EL (cell line): ENCODE measurements at places on chromosomes 7 and 10.
A peak's percentile ranks its signal among the peaks of the same experiment; 100 is the strongest.

GRCh38 chr10:62133618-62134017 is 135.0 kb downstream of the RTKN2 start:
- no peak for DNase-seq

DNA sequence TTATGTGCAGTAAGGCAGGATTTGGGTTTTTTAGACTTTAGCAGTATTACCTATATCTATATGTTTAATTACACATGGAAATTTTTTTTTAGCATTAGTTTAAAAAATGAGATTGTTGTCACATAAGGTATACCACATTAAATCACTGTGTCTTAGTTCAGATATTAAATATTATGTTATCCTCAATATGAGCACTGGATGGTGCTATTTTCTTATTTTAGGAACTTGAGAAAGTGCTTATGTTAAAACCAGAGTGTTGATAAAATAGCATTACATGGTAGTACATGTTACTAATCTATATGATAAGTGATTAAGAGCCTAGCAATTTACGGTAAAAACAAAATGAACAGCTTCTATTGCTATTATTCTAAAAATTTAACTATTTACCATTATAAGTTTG is 28.8 kb downstream of the MIOS start:
- peak; percentile 14 for DNase-seq

- DNase-seq, result peak; percentile 45
Observed at GRCh38 chr7:151012911-151013347, 11.4 kb downstream of the ATG9B start.

- DNase-seq, result no peak
Observed at GRCh38 chr10:90141791-90142190, 440.4 kb downstream of the KIF20B start.

DNA sequence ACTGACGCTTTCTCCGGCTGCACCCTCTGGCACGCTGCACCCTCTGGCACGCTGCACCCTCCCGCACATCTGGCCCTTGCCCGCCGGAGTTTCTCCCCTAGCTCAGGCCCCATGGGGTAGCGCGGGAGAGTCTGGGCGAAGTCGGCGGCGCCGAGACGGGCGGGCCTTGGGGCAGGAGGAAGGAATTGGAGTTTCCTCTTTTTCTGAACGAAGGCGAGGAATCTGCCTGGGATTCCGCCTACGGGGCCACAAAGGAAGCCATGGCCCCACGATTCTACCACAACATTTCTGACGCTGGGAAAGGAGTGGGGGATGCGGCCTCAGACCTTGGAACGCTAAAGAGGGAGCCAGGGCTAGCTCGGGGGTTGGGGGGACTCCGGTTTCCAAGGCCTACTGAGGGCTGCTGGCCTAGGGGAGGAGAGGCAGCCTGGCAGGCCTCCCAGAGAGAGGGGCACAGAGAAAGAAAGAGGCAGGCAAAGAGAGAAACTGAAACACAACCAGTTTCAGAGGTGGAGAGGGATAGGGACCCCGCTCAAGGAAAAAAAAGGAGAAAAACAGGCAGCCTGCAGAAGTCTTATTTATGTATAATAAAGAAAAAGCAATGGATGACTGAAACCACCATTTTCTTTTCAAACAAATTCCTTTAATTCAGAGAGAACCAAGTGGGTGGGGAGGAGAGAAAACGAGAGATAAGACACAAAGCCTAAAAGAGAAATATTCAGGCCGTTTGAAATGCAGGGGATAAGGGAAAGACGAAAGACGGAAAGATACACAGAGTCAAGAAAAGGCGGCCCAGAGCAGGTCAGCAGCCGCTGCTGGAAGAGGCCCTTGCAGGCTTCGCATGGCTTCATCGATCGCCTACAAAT is 4.3 kb downstream of the TLX1 start:
- DNase-seq, result no peak

GRCh38 chr10:70932392-70933196 is 44.2 kb upstream of the PCBD1 start:
- no peak for DNase-seq

DNA sequence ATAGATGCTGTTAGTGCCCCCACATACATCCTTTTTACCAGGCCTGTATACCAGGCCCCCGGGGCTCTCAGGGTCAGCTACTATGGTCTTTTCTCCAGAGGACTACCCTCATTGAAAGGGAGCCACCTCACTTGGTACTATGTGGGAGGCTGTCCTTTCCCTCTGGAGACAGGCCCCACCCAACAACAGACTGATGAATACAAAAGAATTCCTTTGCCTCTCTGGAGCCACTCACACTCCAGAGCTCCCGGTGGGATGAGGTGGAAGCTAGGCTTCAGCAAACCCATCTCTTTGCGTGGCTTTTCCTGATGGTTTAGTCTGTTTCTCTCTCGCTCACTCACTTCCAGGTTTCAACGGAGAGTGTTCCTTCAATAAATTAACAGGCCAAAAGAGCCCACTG is 30.3 kb downstream of the ANKMY2 start:
- DNase-seq, result no peak

DNA sequence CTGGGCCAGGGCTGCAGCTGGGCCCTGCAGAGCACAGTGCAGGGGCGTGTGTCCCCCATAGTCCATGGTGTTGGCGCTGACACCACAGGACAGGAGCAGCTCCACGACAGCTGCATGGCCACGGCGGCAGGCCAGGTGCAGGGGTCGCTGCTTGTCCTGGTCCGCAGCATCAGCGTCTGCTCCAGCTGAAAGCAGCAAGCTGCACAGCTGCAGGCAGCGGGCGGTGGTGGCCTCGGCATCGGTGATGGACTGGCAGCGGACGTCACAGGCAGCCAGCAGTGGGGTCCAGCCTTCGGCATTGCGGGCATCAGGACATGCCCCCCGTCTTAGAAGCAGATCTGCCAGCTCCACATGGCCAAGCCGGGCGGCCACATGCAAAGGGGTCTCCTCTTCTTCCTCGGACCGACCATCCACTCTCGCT is 6.0 kb downstream of the ASB10 start:
- DNase-seq, result no peak

DNA sequence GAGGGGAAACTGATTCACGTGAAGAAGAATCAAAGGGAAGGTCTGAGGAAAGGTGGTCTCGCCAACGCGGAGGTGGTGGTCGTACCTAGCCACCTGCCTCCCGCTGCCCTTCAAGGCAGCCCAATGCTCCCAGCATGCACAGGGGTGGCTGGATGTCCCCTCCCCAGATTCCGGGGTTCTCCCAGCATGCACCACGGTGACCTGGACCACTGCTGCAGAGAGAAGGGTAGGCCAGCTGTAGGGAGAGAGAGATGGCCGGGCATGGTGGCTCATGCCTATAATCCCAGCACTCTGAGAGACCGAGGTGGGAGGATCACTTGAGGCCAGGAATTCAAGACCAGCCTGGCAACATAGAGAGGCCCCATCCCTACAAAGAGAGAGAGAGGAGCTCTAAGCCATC is 32.4 kb upstream of the PPP2R2D start:
- DNase-seq, result no peak

DNA sequence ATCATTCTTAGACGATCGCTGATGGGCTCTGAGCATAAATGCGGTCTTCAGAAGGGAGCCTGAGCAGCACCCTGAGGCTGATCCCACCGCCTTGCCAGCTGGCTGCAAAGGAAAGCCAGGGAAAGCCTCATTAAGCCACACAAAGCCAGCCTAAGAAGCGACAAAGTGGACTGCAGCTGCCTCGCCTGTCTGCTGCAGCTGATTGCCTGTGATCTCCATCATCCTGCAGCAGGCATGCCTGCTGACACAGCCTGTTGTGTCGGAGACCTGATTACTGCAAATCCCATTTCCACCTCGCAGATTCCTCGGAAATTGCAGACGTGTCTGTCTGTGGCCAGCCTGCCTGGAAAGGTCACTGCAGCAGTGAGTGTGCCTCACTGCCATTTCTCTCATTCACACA is 1087.0 kb upstream of the AUTS2 start:
- DNase-seq, result no peak
